ENCODE measurements at places on chromosomes 7 and 10.

GRCh38 chr7:1331561-1332467 is 99.1 kb downstream of the UNCX start:
- no peak for DNase-seq

DNA sequence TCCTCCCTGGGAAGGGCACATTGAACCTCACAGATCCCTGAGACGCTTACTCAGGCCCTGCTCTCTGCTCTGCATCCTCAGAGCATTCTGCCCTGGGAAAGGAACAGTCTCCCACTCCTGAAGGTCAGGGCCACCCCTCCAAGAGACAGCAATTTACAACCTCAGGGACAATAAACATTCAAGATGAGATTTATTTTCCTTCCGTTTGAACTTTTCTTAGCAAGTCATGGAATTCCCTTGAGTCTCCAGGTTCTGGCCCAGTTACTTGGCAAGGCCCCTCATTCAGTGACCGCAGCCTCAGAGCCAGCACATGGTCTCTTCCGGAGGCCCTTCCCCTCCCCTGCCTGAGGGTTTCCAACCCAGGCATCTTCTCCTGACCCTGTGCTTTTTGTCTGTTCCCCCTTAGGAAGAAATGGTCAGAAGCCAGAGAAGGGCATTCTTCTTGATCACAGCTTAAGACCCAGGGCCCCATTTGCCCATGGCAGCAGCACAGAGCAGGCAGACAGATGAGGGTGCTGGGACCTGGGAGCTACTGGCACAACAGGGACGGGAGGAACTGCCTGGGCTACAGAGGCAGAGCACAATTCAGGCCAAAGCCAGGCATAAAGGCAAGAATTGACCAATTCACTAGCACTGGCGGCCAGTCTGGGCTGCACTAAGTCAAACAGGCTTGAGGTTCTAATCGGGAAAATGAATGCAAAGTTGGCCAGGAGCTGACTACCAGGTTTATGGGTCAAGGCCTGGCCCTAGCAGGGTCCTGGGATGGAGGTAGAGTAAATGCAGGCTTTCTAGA is 56.7 kb downstream of the VSTM4 start:
- no peak for DNase-seq

- DNase-seq = no peak
These were observed 101.6 kb upstream of the FAM171A1 start for GRCh38 chr10:15472431-15473395.

GRCh38 chr7:17302575-17303142 is 4.2 kb downstream of the AHR start:
- no peak for DNase-seq

- DNase-seq = no peak
These were observed 64.1 kb downstream of the CAV1 start for GRCh38 chr7:116588641-116589594.

GRCh38 chr7:111554086-111554485 is 8.2 kb downstream of the IMMP2L start:
- DNase-seq = no peak

DNA sequence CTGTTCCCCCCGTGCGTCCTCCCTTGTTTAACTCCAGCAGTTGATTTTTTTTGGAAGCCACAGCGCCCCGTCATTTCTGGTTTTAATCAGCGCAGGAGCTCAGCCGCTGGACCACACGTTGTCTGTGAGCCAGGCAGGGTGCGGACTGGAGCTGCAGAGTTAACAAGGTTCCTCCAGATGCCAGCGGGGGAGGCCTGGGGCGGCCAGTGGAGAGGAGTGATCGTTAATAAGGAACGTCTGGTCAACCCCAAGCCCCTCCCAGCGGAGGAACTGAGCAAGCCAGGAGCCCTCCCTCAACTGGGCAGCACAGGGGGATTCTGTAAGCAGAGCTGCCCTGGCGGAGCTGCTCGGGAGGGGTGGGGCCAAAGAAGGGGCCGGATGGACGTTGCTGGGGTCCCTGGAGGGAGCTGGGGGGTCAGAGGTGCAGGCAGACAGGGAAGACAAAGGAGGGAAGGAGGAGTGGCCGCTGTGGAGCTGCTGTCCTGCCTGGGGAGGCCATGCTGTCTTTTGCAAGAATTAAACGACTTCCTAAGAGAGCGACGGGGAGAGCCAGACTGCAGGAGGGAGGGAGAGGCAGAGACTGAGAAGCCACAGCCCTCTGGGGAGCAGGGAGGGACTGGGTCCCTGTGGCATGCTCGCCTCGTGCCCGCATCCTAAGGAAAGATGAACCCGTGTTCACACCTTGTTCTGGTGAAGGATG is 537.1 kb upstream of the FOXK1 start:
- DNase-seq = no peak

GRCh38 chr7:86123476-86123875 is 520.2 kb upstream of the GRM3 start:
- no peak for DNase-seq

DNA sequence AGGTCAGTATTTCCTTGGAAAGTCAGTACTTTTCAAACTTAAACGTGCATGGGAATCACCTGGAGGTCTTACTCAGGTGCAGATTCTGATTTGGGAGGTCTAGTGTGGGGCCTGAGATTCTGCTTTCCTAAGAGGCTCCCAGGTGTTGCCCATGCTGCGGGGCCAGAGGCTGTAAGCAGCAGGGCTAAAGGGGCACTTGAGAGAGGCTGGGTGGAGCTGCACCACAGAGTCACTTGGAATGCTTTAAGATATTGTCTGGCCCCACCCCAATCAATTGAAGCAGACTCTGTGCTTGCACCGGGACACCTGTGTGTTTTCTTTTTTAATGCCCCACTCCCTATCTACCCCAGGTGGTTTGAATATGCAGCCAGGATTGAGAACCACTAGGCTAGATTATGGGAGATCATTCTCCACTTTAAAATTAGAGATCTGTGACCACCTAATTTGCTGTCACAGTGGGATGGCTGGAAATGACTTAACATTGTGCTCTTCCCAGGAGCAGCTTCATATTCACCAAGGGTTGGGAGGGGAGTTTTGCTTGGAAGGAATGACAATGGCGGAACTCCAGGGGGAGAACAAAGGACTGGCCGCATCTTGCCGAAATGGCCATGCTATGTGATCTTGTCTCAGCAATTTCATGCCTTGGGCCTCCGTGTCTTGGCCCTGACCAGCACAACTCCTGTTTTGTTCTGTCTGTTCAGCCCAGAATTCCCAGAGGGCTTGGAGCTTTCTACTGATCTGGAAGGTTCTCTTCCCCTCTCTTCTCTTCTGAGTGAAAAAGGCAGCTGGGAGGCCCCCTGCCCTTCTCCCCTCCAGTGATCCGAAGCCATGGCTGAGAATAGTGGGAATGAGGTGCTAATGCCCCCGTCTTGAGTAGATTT is 80.2 kb downstream of the FAM241B start:
- no peak for DNase-seq

GRCh38 chr7:99693427-99694200 is 13.8 kb upstream of the CYP3A5 start:
- DNase-seq = no peak

- DNase-seq = no peak
These were observed 273.1 kb downstream of the XPNPEP1 start for GRCh38 chr10:109650228-109650627.

DNA sequence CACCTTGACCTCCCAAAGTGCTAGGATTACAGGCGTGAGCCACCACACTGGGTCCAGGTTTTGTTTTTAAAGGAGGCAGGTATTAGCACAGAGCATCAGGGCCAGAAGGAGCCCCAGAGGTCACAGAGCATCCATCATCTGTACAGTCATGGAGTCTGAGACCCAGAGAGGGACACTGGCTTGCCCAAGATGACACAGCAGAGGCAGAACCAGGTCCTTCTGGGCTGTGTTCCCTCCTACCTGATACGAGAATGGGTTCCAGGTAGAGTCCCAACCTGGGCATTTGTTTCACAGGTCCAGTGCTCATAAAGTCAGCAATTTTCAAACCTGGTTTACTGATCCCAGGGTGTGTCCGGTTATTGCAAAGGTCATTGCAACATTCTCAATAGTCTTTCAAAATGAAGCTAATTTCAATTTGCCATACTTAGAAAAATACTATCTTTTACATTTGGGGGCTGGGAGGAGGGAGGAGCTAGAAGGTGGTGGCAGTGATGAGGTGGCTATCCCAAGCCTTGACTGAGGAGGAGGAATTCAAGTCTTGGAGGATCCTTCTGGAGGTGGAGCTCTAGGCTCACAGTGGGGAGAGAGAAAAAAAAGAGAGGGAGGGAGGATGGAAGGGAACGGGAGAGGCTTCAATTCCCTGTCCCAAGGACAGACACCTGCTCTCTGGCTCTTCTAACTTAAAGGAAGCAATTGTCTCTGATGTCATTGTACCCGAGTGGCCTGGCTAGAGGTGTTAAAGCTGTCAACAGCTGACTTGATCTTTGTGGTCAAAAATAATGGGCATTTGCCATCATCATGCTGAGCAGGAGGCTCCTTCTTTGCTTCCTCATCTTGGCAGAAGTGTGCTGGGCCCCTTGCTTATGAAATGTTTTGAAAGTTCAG is 8.1 kb downstream of the MXI1 start:
- no peak for DNase-seq

DNA sequence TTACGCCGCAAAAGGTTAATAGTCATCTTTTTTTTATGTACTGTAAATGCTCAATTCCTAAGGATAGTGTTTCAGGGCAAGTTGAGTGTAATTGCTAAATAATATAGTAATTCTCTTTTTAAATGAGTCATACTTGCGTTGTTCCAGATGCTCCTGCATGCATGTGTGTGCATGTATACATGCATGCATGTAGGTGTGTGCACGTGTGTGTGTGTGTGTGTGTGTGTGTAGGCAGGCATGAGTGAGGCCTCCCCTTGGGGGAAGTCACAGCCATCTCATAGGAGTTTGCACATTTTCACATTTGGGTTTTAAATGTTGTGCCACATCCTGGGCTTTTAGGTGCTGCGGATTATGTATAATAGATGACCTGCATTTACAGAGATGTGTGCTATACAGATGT is 1095.8 kb downstream of the KCNMA1 start:
- no peak for DNase-seq

- DNase-seq = no peak
These were observed 300.5 kb upstream of the MYO3A start for GRCh38 chr10:25633542-25633941.

DNA sequence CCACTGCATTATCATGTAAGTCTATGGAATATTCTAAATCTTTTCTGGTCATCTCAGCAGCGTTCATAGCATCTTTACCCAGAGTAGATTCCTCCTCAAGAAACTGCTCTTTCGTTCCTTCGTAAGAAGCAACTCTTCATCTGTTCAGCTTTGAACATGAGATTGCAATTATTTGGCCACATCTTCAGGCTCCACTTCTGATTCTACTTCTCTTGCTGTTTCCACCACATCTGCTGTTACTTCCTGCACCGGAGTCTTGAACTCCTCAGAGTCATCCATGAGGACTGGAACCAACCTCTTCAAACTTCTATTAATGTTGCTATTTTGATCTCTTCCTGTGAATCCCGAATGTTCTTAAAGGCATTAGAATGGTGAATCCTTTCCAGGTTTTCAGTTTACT is 12.7 kb downstream of the CHST12 start:
- DNase-seq = no peak

Measured in nucleus accumbens (tissue), 56 donors.